ENCODE measurements at places on chromosomes 13 and 19.

DNA sequence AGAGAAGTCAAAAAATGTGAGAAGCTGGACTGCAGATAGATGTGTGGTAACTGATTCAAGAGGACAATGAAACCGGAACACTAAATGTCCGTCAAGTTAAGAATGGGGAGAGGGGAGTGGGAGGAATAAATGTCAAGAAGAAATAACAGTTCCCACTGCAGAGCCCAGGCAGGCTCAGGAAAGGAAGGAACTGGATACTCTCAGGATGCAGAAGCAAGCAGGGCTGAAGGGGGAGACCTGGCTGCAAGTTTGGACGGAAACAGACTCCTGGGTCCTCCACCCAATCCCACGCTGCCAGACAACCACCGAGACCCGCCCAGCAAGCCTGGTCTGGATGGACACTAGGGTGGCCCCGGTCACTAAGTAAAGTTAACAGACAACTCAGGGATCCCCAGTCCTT is 18.1 kb downstream of the TUBGCP3 start:
- DNase-seq, result no peak

- no peak for DNase-seq
These were observed 53.1 kb downstream of the ZNF254 start for GRCh38 chr19:24140099-24140498.

DNA sequence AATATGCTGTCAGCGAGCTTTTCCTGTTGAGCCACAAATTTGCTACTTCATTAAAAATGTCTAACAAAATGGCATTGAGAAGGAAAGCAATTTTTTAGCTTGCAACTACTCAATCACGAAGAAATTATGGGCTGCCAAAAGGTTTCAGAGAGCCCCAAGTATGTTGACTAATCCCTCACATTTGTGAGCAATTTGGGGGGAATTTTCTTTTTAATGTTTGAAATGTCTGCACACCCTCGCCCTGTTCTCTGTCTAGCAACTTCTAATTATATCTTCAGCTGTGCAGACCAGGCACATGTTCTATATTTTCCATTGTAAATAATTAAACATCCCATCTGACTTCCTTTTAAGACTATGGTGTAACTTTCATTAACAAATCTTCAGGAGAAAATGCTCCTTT is 192.9 kb downstream of the DCT start:
- no peak for DNase-seq

DNA sequence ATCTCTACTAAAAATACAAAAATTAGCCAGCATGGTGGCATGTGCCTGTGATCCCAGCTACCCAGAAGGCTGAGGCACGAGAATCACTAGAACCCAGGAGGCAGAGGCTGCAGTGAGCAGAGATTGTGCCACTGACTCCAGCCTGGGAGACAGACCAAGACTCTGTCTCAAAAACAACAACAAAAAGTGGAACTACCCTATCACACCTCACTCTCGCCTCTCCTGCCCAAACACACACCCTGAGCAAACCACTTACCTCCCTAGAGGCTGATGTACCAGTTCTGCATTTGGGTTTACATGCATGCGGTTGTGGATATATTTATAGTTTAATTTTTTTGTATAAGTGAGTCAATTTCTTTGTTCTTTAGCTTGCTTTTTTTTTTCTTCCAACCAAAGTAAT is 7.7 kb upstream of the PTOV1 start:
- DNase-seq, result no peak

GRCh38 chr13:39091586-39091985 is 53.3 kb downstream of the NHLRC3 start:
- DNase-seq, result no peak

DNA sequence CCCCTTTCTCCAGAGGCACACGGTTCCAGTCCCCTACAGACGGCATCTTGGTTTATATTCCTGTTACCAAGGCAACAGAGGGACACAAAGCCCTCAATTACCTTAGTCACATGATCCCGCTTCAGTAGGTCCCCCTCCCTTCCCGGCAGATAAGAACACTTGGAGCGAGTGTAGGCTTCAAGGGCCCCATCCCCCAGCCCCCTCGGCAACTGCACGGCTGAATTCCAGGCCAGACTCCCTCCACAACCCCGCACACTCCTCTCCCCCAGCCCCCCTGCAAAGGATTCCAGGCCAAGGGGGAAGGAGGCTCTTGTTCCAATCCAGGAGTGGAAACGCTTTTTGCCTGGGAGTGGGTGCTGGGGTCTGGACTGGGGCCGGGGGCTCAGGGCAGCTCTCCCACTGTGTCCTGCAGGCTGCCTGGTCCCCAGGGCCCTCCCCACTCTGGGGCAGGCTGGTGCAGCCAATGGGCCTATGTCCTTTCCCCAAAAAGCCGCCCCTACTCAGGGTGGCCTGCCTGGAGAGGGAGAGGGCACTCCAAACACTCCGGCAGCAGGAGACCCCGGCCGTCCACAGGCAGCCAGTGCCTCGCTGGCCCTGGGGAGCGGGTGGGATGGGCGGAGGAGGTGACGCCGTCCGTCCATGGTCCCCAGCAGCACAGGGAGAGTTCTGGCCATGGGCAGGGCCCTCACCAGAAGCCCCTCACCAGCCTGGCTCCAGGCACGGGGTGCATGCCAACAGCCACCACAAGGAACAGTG is 62.6 kb downstream of the MLLT1 start:
- DNase-seq, result no peak

All from CD4-positive, alpha-beta T cell treated with Interferon alpha-2 for 1 hour (primary cell).